ENCODE measurements at places on chromosomes 1 and 21. TPM values are rescaled to one million over a fixed set of nuclear protein-coding genes. Genes with fewer than 3 reads are reported as not detected.

Gene ASH1L
- total RNA-seq: 47.2 TPM

Gene PPCS
- total RNA-seq: 63.6 TPM

Gene ALPL
- 0.23 TPM for total RNA-seq

Gene FCRL2
- total RNA-seq: not detected

Gene PLA2G5
- not detected for total RNA-seq

Gene GPR37L1
- total RNA-seq: not detected

Gene CAPN8
- total RNA-seq: not detected

DNA sequence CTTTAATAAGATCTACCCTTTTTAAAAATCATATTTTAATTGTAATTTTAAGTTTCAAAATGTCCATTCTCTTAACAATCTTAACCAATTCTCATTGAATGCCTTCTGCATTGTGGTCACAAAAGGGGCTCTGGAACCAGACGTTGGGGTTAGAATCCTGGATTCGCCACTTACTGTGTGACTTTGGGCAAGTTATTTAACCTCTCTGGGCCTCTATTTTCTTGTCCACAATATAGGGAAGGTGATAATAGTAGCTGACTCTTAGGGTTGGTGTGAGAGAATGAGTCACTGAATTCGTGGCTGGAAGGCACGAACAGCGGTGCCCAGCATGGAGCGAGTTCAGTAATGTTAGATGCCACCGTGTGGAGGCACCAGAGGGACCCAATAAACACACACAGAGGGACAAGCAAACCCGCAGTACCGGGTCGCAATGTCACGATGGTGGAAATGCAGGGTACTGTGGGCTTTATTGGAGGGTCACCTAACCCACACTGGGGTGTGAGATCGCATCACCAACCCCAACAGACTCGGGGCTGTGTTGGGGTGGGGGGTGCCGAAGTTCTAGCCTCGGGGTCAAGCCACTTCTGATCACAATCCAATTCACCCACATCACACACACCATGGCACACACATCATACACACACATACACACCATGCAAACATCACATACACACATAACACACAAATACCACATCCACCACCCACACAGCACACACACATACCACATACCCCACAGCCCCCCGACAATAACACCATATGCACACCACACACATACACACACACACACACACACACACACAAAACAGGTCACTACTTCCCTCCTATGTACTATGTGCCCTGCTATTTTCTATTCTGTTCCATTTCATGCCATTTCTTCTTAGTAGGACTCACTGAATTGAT lies 27.0 kb upstream of the IFNAR2 start:
- H3K4me1 ChIP-seq: peaks cover 54% of the 10 kb centered on the region
- H3K4me3 ChIP-seq: no peak overlapping the region
- H3K27me3 ChIP-seq: no peaks in the 10 kb centered on the region
- H3K36me3 ChIP-seq: peaks cover 5% of the 10 kb centered on the region
- no peak overlapping the region for H3K27ac ChIP-seq

DNA sequence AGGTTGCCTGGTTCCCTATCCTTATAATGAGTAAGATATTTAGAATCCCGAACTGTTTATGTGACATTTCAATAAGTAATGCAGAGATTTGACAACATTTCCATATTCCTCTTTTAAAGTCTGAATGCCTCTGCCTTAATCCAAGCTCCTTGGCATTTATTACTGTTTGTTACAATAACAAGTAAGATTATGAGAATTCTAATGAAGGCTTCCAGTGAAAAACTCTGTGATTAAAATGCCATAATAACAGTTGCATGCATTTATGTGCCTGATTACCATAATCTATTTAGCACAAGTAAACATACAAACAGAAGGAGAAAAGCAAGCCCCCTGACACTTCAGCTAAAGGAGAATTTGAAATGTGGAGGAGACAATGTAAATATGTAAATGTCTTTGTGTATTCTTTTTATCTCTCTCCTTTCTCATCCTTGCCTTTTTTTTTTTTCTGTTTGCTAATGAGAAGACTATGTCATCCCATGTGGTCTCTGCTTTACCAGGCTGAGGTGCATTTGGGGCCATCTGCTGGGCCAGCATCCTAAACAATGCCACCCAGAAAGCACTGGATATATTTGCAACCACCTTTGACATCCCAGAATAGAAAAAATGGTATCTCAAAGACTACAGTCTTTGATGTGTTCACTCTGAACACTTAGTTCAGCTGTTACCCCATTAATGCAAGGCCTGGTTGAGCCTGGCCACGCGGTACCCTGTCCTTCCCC lies 17.2 kb upstream of the OLIG2 start:
- H3K27me3 ChIP-seq: peaks cover 26% of the 10 kb centered on the region
- no peaks in the 10 kb centered on the region for H3K36me3 ChIP-seq
- H3K4me1 ChIP-seq: no peaks in the 10 kb centered on the region
- DNase-seq: no peak
- no peak overlapping the region for H3K27ac ChIP-seq

GRCh38 chr1:191714845-191715244 lies 443.4 kb upstream of the RGS18 start:
- no peaks in the 10 kb centered on the region for H3K27me3 ChIP-seq
- no peak overlapping the region for H3K4me3 ChIP-seq
- DNase-seq: no peak
- no peak overlapping the region for H3K27ac ChIP-seq

GRCh38 chr21:35316933-35317332 lies 267.8 kb upstream of the RUNX1 start:
- peaks cover 11% of the 10 kb centered on the region for H3K27me3 ChIP-seq
- H3K27ac ChIP-seq: no peak overlapping the region
- peak; percentile 9 for DNase-seq
- no peak overlapping the region for H3K4me3 ChIP-seq
- peaks cover 16% of the 10 kb centered on the region for H3K4me1 ChIP-seq

DNA sequence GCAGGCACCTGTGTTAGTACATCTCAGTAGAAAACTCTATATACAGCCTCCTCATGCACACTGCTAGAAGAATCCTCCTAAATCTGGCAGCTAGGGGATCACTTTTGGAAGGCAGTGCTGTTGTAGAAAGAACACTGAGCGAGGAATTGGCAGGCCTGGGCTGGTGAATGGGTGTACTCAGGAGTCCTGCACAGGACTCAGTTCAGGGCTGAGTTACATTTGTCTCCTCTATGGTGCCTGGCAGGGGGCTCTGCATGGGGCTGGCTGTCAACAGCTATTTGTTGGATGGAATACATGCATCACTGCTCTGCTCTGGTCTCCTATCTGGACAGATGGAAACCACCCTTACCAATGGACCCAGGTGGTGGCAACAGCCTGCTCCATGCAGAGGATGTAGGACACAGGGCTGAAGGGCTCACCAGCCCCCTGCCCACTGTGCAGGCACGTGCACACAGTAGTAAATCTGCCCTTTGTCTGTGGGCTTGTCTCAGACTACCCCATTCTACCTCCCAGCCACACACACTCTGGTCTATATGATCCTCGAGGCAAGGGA lies 74.2 kb downstream of the LRIG2 start:
- H3K4me3 ChIP-seq: no peak overlapping the region
- no peak for DNase-seq
- H3K4me1 ChIP-seq: peaks cover 37% of the 10 kb centered on the region
- no peaks in the 10 kb centered on the region for H3K36me3 ChIP-seq
- H3K27ac ChIP-seq: no peak overlapping the region

GRCh38 chr1:21141030-21141429 lies 35.7 kb downstream of the EIF4G3 start:
- H3K4me1 ChIP-seq: no peaks in the 10 kb centered on the region
- DNase-seq: no peak
- H3K27ac ChIP-seq: no peak overlapping the region
- no peaks in the 10 kb centered on the region for H3K27me3 ChIP-seq
- H3K4me3 ChIP-seq: no peak overlapping the region

DNA sequence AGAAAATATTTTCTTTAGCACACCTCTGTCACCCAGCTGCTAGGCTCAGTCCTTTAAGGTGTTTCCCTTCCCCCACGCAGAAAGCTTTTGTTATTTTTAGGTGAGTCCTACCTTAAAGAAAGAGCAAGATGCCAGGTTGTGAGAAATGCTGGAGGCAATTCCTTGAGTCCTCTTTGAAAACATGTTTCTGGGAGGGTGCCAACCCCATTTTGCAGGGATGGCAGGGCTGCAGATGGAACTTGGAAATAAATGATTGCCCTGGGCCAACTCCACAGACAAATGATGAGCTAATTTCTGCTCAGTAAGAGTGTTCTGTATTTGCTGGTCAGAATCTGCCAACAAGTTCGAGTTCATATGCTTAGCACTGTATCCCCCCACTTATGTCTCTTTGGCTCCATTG lies 119.2 kb upstream of the RAB3GAP2 start:
- H3K27me3 ChIP-seq: peaks cover 28% of the 10 kb centered on the region
- no peak overlapping the region for H3K27ac ChIP-seq
- no peaks in the 10 kb centered on the region for H3K4me1 ChIP-seq
- DNase-seq: no peak
- H3K36me3 ChIP-seq: no peaks in the 10 kb centered on the region

DNA sequence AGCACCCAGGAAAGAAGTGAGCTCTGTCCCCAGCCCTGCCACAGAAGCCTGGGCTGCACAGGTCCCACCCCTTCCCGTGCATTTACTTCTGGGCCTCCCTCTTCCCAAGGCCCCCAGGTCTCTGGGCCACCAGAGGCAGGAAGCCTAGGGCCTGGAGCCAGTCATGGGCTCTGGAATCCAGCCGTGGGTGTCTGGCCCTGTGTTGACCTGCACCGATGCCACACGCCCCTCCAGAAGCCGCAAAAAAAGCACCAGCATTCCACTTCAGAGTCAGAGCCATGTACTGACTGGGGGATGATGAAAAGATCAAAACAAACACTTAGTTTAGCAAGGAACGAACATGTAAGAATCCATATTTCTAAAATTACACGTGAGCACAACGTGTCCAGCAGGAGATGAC lies 141.7 kb downstream of the NPHP4 start:
- no peak for DNase-seq
- H3K27ac ChIP-seq: no peak overlapping the region
- H3K4me1 ChIP-seq: no peaks in the 10 kb centered on the region

DNA sequence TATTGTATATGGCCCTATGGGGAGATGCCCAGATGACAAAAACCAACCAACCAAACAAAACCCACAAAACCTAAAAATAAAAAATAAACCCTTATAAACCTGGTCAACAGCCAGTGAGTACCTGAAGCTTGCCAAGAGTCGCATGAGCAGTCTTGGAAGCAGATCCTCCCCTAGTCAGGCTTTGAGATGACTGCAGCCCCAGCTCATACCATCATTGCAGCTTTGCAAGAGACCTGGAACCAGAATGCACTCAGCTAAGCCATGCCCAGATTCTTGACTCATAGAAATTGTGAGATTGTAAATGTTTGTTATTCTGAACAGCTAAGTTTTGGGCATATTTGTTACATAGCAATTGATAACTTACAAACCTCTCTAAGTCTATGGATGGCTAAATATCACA lies 326.8 kb downstream of the HLX start:
- no peak for DNase-seq
- no peaks in the 10 kb centered on the region for H3K4me1 ChIP-seq
- no peaks in the 10 kb centered on the region for H3K36me3 ChIP-seq
- H3K27me3 ChIP-seq: peaks cover 7% of the 10 kb centered on the region
- no peak overlapping the region for H3K27ac ChIP-seq

DNA sequence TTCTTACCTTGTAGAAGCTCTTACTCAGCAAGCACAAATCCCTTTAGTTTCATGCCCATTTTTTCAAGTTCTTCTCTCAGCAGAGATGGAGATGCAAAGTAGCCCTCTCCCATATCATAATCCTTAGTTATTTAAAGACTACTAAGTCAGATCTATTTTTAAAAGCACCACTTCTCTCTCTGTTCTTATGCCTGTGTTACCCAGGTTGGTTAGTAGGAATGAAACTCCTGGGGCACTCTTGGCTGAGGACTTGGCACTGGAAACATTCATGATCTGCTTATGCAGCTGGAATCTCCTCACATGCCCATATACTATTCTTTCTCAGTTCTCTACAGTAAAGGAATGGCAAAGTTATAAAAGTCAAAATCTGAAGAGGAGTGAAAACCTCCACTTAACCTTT lies 51.9 kb upstream of the PPP2R5A start:
- H3K27ac ChIP-seq: no peak overlapping the region
- peaks cover 42% of the 10 kb centered on the region for H3K4me1 ChIP-seq
- no peak for DNase-seq
- no peak overlapping the region for H3K4me3 ChIP-seq

- no peaks in the 10 kb centered on the region for H3K4me1 ChIP-seq
- DNase-seq: no peak
- H3K36me3 ChIP-seq: peaks cover 15% of the 10 kb centered on the region
- no peak overlapping the region for H3K27ac ChIP-seq
- H3K27me3 ChIP-seq: no peaks in the 10 kb centered on the region
- H3K4me3 ChIP-seq: no peak overlapping the region
These were observed 26.9 kb upstream of the RGL1 start for GRCh38 chr1:183778045-183778444.
